ENCODE measurements at places on chromosomes 12 and 14.

GRCh38 chr14:33568935-33569579 lies 381.8 kb downstream of the EGLN3 start:
- no peak overlapping the region for H3K27ac ChIP-seq
- H3K4me3 ChIP-seq: no peak overlapping the region
- H3K27me3 ChIP-seq: no peaks in the 10 kb centered on the region
- no peaks in the 10 kb centered on the region for H3K36me3 ChIP-seq
- H3K4me1 ChIP-seq: no peaks in the 10 kb centered on the region
- DNase-seq: no peak

DNA sequence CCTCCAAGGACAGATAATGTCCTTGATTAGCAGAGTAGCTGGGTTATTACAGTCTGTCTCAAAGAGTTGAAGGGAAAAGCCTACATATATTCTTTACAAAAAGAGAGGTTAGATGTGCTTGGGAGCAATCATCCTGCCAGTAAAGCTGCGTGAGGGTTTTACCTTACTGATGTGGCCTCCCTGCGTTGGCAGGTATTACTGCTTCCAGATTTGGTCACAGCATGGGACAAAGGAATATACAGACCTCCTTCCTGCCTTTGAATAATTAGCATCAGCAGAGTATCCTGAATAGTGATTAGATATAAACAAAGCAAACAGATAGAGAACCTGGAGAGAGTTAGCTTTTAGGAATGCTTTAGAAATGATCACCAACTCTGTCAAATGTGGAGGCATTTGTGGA lies 69.6 kb downstream of the TMTC2 start:
- H3K27ac ChIP-seq: no peak overlapping the region
- no peak for DNase-seq
- H3K4me1 ChIP-seq: no peaks in the 10 kb centered on the region
- H3K36me3 ChIP-seq: no peaks in the 10 kb centered on the region

GRCh38 chr14:96752125-96752524 lies 45.1 kb upstream of the VRK1 start:
- no peak overlapping the region for H3K4me3 ChIP-seq
- H3K27me3 ChIP-seq: peaks cover 5% of the 10 kb centered on the region

- no peak overlapping the region for H3K4me3 ChIP-seq
- no peaks in the 10 kb centered on the region for H3K36me3 ChIP-seq
- H3K27ac ChIP-seq: no peak overlapping the region
- H3K4me1 ChIP-seq: no peaks in the 10 kb centered on the region
- DNase-seq: no peak
Measured at GRCh38 chr12:95205685-95206084, 11.6 kb downstream of the FGD6 start.

DNA sequence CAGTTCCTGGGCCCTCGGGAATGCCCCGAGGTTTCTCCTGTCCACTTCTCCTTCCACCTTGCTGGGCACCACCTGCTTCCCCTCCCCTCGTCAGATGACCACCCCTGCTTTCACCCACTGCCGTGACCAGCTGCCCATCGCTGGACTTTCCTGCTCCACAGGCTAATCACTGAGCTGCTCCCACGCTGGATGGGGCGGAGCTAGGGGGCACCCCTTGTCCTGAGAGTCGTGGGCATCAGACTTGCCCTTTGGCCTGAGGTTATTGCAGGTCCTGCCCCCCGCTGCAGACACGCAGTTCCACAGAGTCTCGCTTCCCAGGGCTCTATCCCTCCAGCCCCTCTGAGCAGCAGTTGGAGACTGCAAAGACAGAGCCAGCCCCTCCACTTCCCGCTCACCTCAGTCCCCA lies 427 bp downstream of the SLC6A12 start:
- H3K27ac ChIP-seq: no peak overlapping the region
- DNase-seq: no peak
- no peaks in the 10 kb centered on the region for H3K27me3 ChIP-seq
- H3K36me3 ChIP-seq: no peaks in the 10 kb centered on the region
- H3K4me1 ChIP-seq: no peaks in the 10 kb centered on the region
